AG09319 (cell line): ENCODE measurements at places on chromosomes 7 and 10.

- DNase-seq: no peak
These were observed at the start of gene SPOCK2 for GRCh38 chr10:72087969-72088888. Gene SPOCK2 (minus strand): TSS chr10:72088551. CDS start chr10:72088328, 223 bp downstream.

DNA sequence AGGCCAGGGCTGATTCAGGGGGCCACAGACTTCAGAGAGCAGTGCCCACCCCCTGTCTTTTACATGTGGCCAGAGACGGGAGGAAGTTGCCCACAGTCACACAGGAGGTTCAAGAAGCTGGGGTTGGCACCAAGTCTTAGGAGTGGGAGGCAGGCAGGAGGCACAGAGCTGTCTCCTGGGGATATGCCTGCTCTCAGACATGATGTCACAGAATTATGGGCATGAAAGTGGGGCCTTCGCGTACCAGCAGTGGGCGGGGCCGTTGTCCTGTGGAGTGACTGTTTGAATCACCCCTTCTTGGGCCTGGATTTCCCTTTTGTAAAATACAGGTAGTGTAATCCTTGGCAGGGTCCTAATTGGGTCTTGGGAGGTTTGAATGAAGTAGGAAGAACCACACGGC lies 81.2 kb upstream of the PPIF start:
- DNase-seq: no peak

GRCh38 chr10:122113945-122114747 lies 125.2 kb downstream of the TACC2 start:
- DNase-seq: no peak

DNA sequence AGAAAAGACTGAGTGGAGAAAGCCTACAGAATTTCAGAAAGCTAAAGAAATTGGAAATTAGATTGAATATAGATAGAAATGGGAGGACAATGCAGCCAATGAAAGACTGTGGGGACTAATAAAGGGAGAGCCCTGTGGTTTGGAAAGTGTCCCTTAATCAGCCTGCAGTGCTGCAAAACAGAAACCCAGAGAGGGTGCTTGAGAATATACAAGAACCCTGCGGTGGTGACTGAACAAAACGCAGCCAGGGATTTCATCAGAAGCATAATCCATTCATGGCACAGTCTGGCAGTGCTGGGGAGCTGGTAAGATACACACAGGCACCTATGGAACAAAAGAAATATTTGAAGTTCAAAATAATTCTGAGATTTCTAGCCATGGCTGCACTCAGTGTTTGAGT lies 19.1 kb downstream of the CEP41 start:
- no peak for DNase-seq

GRCh38 chr7:28697913-28698563 lies 260.1 kb downstream of the TRIL start:
- DNase-seq: no peak

DNA sequence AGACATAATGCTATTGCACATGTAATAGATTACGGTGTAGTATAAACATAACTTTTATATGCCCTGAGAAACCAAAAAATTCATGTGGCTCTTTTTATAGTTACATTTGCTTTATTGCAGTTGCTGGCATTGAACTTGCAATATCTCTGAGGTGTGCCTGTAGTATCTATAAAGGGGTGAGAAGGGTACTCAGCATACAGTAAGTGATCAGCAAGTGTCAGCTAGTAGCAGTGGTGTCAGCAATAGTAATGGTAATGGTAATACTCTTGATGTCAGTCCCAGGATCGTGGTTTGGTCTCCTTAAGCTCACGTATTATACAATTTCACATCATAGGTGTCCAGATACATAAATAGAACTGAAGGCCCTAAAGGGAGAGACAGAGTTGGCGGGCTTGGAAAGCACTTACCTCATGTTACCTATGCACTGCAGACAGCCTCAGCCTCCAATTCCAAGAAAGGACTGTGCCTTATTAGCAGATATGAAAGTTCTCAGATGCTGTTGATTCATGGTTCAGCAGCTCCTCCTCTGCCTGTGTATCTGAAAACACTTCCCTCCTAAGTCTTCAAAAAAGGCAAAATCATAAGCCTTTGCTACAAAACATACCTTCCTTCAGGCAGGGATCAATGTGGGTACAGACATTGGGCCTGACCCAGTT lies 6.6 kb upstream of the GIMAP7 start:
- no peak for DNase-seq

- DNase-seq: no peak
These were observed 21.6 kb upstream of the TSPAN33 start for GRCh38 chr7:129122751-129123509.
